ENCODE measurements at places on chromosomes 13 and 19.

DNA sequence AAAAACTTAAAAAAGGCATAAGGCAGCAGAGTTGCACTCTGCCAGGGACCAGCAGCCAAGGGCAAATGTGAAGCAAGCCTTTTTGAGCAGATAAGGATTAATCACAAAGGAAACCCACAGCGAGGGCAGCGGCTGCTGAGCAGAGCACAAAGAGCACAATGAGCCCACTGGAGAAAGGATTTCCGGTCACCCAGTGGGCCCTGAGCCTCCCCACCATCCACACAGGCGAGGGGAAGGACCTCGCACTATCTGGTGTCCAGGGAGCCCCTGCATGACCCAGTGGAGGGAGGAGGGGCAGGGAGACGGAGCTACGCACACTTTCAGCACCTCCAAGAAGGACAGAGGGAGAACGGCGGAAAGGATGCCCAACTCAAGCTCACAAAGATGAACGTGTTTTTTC is 40.0 kb downstream of the COL4A1 start:
- DNase-seq, result no peak

GRCh38 chr19:4051175-4052101 is 15.3 kb downstream of the ZBTB7A start:
- DNase-seq, result no peak

DNA sequence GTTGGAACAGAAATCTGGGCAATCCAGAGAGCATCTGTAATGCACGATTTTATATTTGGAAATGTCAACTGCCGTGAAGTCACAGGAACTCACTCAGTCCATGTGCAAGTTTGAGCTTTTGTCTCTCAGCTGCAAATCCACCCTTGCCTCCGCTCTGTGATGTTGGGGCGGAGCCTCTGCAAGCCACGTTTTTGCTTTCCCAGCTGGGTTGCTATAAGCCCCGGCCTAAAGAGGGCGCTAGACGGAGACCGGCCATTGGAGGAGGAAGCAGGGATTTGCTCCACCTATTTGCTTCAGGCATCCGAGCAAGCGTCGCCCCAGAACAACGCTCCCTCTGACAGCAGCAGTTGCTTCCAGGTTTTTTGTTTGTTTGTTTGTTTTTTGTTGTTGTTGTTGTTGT is 56.2 kb downstream of the TRPM4 start:
- DNase-seq, result no peak

DNA sequence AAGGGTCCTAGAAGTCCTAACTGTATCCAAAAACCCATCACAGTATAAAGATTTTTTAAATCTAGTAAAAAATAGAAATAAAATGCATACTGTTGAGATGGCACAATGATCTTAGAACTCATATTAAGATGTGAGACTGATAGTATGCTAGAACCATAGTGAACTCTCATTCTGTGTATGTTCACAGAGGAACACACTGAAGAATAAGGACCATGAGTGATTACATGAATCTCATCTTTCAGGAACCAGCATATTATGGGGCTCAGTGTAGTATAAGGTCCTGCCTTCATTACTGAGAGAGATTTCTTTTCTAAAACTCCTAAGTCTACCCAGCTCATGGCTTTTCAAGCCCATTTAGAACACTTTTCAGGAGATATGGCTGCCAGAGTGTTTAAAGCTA is 59.8 kb upstream of the RFC3 start:
- DNase-seq, result no peak

DNA sequence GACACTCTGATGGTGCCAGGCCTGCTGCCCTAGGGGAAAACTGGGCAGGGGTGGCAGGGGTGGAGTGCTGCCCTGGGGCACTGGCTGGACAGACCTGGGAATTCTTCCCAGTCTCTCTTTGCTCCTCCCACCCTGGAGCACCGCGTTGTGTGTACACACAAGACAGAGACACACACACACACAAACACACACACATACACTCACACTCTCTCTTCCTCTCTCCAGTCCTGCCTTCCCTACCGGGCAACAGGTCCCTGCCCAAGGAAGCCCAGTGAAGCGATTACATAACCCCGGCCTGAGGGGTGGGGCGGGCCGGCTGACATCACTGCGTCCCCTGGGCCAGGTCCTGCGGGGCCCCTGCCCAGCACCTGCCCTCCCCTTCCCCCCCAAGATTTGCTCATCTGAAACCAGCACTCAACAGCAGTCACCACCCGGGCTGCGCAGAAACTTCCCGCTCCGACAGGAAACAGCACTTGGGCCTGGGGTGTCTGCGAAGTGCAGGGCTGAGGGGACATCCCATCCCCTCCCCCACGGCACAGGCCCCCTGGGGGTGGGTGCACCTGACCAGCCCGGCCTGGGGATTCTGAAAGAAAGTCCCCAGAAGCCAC is 1.2 kb downstream of the MKNK2 start:
- DNase-seq, result peak; percentile 53

DNA sequence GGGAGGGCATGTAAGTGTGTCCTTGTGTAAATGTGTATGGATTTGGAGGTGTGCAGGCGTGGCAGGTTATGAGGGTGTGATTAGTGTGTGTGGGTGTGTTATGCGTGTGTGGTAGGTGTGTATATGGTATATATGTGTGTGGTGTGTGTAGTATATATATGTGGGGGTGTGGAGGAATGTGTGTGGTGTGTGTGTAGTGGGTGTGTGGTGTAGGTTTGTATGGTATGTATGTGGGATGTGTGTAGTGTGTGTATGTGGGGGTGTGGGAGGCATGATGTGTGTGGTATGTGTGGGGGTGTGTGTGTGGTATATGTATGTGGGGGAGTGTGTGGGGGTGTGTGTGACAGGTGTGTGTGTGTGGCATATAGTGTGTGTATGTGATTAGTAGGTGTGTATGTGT is 104.2 kb downstream of the SLC7A1 start:
- no peak for DNase-seq

GRCh38 chr19:41569481-41570150 is 6.3 kb upstream of the CEACAM21 start:
- no peak for DNase-seq

DNA sequence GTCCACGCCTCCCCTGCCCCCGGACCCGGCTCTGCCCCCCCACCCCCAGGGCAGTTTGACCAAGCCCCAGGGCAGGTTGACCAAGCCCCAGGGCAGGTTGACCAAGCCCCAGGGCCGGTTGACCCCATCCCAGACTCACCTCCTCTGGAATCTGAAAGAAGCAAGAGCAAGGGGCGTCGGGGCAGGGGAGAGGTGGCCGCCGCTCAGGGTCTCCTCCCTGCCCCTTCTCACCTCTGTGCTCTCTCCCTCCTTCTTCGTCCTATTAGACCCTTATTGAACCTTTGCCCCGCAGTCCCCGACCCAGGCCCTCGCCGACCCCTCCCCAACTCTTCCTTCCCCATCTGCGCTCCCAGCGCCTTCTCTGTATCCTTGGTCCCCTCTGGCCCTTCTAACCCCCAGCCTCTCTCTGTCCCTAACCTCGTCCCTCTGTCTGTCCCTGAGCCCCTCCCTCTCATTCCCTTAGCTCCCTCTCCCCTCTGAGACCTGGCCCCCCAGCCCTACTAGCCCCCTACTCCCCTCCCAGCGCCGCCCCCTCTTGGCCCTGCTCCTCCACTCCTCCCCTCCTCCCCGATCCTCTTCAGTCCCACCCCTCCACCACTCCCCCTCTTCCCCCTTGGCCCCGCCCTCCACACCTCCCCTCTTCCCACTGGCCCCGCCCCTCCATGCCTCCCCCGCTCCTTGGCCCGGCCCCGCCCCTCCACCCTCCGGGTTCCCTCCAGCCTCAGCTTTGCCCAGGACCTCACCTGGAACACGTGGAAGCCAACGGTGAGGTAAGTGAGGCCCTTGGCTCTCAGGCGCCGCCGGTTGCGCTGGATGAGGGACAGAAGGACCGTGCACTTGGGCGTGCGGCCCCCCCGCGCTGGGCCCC is 7.6 kb downstream of the CAPN12 start:
- DNase-seq, result peak; percentile 52

DNA sequence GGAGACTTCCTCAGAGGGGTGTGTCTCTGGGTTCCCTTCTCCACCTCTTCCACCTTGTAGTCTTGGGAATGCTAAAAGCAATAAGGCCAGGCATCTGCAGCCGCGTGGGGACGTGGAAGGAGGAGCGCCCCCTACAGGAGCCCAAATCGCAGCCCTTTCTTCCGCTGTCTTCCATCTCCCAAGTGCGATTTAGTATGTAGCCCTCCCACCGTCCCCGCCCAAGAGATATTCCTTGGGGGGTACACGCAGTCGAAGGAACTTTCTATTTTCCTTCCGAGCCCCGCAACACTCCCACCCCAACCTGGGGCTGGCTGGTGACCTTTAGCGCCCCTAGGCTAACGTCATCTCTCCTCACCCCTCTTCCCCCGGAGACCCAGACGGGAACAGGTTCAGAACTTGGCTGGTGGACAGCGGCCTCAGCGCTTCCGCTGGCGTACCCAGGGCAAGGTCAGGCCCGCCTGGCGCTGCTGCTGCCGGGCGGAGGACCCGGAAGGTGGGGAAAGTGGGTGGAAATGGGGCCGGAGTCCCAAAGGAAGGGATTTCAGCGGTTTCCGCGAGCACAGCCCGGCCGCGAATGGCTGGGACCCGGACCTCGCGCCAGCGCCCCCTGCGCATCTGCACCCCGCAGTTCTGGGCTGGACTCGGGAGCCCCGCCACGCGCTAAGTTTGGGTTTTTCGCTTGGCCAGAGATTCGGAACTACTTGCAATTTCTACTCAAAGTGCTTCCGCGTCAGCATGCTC is 2.1 kb upstream of the PCDH8 start:
- DNase-seq, result peak; percentile 76

- DNase-seq, result no peak
Observed at GRCh38 chr13:97506511-97506910, 72.5 kb downstream of the RAP2A start.

DNA sequence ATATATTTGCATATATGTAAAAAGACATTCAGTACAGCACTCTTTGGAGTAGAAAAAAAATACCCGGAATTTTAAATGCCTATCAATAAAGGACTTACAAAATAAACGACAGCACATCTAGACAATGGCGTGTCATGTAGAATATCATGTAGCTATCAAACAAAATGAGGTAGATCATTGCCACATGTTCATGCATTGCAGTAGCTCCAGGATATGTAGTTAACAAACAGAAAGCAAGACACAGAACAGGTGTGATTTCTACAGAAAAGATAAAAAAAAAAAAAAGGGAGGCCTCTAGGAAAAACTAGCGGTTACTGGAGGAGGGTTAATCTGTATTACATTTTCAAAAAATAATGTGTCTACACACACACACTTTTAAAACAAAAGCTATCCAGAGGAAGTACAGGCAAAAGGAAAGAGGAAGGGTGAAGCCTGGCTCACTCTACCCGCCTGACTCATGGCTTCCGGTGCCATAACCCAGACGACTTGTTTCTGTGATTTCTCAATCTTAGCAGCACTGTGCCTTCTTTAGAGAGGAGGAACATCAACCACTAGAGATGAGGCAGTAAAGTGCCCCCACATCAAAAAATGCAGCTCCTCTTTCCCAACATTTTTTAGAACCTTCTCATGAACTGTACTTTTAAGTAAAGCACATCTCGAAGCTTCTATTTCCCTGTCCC is 6.9 kb downstream of the KCTD12 start:
- no peak for DNase-seq

DNA sequence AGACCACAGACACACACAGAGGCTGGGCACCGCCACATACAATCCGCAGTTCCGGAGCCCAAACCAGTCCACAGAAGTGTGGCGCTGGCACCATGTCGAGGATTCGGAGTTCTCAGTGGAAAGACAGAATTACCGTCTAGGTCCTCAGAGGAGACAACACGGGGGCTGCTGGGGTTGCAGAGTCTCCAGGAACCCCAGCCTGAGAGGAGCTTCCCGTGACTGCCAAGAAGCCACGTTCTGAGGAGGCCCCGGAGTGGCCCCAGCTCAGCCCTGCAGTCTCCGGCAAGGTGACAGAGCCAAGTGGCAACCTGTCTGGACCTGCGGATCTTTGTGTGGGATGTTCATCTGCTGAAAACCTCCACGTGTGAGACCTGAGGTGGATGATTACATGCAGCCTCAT is 7.3 kb upstream of the ADPRHL1 start:
- no peak for DNase-seq

DNA sequence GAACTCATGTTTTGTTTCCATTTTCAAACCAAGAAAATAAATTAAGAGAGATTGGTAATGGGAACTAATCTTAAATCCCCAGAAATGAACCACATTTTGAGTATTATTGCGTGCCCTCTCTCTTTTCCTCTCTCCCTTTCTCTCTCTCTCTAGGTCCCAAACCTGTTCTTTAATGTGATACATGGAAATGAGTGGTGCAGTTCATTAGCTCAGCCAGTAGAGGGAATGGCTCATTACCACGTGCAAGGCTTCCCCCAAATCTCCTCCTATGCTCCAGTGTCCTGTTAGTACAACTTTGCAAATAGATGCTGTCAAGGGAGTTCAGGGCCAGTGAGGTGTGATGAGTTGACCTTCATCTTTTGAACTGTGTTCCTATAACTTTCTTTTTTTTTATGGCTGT is 178.4 kb downstream of the FGF9 start:
- peak; percentile 31 for DNase-seq

DNA sequence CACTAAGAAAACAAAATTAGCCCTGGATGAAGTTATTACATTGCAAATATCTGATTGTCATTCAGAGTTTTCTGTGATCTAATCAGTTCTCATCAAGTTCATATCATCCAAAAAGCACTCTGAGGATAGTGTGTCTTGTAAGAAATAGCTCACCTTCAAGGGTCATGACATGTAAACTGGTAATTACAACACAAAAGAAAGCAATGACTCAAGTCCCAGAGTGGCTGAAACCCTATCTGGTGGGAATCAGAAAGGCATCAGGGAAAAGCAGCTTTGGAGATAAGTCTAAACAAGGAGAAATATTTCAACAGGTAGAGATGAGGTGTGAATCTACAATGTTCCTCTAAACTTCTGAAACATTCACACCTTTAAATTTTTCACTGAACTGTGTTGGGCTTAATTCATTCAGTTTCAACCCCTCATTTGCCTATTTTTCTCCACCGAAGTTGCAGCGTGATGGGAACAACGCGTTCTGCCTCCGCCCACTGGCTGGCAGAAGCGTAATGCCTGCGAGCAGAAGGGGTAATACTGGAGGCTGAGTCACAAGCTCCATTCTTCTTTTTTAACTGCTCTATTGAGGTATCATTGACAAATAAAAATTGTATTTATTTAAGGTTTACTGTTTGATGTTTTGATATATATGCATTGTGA is 155.2 kb upstream of the IPO5 start:
- no peak for DNase-seq

- DNase-seq, result no peak
Observed at GRCh38 chr13:110653851-110654250, 38.5 kb downstream of the NAXD start.

DNA sequence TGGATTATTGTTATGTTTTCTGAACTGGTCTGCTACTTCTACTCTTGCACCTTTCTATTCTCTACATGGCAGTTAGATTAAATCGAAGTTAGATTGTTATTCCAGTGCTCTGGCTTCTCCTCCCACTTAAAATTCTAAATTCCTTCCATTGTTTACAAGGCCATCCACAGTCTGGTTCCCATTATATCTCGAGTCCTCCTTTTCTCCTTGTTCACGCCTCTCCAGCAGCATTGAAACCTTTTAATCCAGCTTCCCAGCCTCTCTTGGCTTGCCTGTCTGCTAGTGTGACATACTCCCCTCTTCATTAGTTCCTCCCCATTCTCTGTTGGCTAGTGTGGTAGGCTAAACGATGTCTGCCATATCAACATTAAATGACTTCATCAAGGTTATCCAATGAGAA is 54.5 kb downstream of the DNAJC15 start:
- no peak for DNase-seq

GRCh38 chr13:100646030-100646673 is 28.4 kb downstream of the TMTC4 start:
- peak; percentile 36 for DNase-seq
